ENCODE measurements at places on chromosomes 4 and X.

DNA sequence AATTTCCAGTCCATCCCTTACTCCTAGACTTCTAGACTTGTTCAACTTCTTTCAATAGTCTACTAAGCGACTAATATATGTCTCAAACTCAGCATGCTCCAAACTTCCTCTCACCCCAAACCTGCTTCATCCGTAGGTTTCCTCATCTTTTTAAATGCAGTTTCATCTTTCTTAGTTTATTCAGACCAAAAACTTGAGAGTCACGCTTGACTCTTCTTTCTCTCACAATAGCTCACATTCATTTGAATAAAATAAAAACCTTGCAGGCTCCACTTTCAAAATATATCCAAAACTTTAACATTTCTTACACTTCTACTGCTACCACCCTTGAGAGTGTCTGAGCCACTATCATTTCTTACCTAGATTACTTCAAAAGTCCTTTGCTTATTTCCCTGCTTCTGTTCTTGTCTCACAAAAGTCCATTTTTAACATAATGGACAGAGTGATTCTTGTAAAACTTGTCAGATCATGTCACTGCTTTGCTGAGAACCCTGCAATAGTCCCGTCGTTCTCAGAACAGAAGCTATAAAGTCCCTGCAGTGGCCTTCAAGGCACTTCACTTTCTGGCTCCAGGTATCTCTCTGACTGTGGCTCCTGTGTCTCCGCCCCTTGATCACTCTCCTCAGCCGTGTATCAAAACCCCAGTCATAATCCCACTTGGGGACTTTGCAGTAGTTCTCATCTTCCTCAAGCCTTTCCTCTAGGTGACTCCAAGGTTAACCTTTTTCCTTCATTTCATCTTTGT, 167.6 kb downstream of the ARHGAP24 start:
- no peak for DNase-seq

- DNase-seq, result no peak
Measured at GRCh38 chr4:17276776-17277175, 235.1 kb downstream of the QDPR start.

- DNase-seq, result no peak
Measured at GRCh38 chr4:76997077-76997476, 47.5 kb downstream of the SEPTIN11 start.

- DNase-seq, result no peak
Measured at GRCh38 chr4:122739174-122739573, 6.7 kb downstream of the BBS12 start.

DNA sequence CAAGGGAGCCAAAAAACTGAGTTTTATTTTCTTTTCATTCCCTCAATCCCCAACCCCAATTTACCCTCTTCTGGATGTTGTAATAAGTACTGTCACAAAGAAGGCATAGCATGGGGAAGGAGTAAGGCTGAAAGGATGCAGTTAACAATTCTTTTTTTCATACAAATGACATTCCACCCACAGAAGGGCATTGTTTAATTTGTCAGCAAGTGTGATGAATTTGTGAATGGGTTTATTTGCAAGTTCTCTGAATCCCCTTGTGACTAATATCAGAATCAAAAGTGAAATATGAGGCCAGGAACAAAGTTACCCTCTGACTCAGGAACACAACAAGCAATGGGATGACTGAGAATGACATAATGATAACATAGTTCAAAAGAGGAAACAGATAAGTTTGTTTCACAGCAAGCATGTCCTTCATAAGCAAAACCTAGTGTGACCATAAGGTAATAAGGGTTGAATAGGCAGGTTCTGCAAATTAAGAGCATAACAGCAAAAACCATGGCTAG, 2.1 kb downstream of the GEMIN8 start:
- DNase-seq, result no peak

- no peak for DNase-seq
Measured at GRCh38 chr4:118954246-118954645, 65.6 kb downstream of the SYNPO2 start.

DNA sequence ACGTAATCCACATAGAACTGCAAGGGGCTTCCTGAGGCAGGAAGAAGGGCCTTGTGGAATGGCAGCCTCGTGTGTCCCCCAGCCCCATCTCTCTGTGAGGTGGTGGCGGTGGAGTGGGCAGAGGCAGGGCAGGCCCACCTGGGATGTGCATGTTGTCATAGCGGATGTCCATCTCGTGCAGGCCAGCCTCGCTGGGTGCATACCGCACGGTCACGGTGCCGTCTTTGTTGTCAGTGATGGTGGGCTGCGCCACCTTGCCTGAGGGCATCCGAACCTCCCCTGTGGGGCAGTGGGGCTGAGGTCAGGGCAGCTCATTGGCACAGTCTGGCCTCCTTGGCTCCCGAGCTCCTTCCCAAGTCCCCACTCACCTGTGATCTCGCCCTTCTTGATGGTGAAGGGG, 20.4 kb downstream of the FLNA start:
- no peak for DNase-seq

All from suprapubic skin (tissue), 4 donors.